ENCODE measurements at places on chromosomes 3 and 15.

DNA sequence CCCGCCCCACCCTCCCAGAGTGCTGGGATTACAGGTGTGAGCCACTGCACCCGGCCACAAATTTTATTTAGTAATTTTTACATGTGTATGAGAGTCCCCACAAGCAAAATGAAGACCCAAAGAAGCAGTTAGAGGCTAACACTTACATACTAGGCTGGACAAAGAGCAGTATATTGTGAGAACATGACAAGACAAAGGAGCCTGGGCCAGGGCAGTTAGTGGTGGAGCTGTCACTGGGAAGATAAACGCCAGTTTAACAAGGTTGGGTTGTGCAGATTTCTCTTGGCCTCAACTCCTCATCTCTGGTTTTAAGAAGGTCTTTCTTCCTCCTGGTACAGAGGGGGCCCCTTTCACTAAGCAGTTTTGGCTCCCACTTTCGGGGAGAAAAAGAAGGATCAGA, 19.9 kb upstream of the FAM174B start:
- DNase-seq: no peak

DNA sequence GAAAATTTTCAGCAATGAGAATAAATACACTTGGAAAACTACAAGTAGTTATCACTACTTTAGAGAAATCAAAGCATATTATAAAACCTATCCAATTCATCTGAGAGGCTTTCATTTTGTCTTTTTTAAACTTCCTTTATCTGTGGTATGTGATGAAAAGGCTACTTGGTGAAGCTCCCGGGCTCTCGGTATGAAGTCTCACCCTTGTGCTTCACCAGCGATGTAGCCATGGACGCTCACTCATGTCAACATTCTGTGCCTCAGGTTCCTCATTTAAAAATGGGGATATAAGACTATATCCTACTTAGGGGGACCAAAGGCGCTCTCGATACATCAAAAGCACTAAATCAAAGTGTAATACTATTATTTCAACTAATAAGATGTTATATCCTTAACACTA, 14.9 kb downstream of the SATB1 start:
- DNase-seq: no peak

- no peak for DNase-seq
Measured at GRCh38 chr3:113252553-113252952, 41.2 kb downstream of the BOC start.

GRCh38 chr15:86591994-86592735, 512.5 kb downstream of the AGBL1 start:
- DNase-seq: no peak

GRCh38 chr3:67765575-67765974, 111.2 kb upstream of the SUCLG2 start:
- DNase-seq: no peak

DNA sequence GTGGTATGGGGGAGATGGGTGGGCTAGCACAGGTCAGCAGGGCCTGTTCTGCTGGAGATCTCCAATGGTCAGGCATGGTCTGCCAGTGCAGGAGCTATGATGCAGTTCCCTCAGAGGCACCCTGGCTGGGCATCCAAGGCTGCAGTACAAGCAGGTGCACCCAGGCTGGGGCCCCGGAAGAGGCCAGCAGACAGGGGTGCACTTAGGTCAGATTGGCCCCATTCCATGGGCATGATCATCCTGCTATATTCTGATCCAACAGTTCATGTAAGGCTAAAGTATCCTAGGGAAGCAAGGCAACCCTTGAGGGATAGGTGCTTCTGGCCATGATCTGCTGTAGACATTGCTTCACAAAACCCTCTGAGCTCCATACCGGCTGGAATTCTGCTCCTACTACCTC, 53.5 kb downstream of the STRIT1 start:
- no peak for DNase-seq

DNA sequence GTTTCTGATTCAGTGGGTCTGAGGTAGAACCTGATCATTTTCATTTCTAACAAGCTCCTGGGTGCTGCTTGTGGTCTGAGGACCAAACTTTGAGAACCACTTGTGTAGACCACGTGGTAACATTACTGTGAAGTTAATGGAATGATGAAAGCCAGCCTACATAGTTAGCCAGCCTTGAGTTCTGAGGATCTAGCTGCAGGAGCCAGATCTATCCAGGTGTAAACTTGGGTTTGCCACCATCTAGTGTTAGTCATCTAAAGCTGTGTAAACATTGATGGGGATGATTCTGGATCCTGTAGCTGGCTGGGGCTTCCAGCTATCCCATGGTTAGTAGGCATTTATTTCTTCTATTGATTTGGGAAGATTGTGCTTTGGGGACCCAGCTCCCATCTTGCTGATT, 170.0 kb downstream of the TMEM108 start:
- DNase-seq: no peak

- DNase-seq: no peak
Measured at GRCh38 chr15:55106155-55106554, 90.6 kb downstream of the RSL24D1 start.

DNA sequence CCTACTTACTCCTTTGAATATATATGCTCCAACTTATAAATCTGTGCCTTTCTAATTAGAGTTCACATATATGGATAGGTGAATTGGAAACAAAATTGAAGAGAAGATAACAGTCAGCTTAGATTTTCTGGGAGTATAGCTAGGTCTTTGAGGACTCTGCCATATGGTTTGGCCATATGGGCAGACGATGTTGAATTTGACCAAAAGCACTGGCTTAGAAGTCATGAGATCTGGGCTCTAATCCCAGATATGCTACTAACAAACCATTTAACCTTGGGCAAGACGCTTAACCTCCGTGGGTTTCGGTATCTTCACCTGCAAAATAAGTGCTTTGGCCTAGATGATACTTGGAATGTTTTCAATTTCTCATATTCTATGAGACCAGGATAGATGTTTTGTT, 154.1 kb downstream of the LSAMP start:
- no peak for DNase-seq

- DNase-seq: no peak
Measured at GRCh38 chr15:72387741-72388140, 10.4 kb upstream of the TMEM202 start.

DNA sequence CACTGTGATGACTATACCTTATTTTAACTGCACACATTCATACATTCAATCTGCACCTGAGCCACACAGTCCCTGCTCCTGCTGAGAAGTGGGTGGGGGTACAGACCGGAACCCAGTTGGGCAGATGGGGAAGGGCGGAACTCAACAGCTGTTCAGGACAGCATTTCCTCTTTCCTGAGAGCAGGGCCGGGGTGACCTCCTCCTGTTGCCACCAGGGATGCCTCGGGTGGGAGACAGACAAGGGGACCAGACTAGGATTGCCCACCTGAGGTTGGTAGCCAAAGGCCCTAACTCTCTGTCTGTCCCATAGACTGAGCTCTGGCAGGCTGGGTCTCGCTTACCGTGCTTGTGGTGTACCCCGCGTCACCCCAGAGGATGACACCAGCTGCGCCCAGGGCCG, 3.9 kb downstream of the HYAL2 start:
- DNase-seq: no peak

DNA sequence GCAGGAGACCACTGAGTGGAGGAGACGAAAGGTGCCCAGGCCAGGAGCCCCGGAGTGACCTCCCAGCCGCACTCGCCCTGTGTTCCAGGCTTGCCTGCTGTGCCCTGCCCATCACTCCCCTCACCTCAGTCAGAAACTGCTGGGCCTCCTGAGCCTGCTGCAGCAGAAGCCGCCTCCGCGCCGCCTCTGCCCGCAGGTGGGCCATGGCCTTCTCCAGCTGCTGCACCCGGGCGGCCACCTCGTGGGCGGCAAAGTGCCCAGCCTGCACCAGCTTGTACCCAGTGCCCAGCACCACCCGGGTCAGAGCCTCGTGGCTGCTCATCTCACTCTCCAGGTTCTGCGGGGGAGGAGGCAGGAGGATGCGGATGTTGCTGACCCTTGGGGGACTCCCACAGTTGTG, 17.6 kb downstream of the PLA2G4B start:
- no peak for DNase-seq

- DNase-seq: no peak
Measured at GRCh38 chr3:45241206-45241605, 15.1 kb upstream of the TMEM158 start.

DNA sequence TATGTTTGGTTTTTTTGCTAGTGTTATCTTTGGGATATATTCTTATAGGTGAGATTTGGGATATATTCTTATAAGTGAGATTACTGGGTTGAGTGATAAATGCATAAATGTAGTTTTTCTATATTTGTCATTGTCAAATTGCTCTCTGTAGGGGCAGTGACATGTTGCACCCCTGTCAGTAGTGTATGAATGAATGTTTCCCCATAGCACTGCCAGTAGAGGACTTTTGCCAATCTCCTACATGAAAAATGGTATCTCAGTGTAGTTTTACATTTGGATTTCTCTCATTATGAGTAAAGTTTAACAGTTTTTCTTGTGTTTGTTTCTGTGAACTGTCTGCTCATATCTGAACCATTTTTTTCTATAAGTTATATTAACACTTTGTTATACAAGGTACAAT, 13.6 kb downstream of the U2SURP start:
- no peak for DNase-seq

GRCh38 chr3:189512039-189512438, 119.2 kb upstream of the TP63 start:
- DNase-seq: no peak

Measured in nucleus accumbens (tissue), 56 donors.